ENCODE measurements at places on chromosomes 6 and 20.

DNA sequence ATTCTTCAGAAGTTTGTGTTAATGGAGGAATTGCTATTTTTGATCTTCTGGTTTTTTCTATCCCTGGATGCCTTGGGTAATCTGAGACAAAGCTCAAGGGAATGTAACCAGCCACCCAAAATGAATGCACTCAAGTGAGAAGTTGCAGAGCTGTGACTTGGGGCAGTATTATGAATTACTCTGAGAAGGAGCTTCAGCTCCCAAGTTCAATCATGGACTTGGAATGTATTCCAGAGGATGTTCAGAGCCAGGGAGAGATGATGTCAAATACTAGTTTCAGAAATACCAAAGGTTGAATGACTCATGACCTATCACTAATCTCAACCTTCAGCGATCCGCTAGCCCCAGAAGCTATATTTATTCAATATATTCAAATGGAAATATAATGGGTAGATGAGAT is 375.2 kb upstream of the PLCB4 start:
- DNase-seq, result no peak
- H3K4me1 ChIP-seq, result no peaks in the 10 kb centered on the region
- H3K27me3 ChIP-seq, result no peaks in the 10 kb centered on the region
- no peak overlapping the region for H3K27ac ChIP-seq

DNA sequence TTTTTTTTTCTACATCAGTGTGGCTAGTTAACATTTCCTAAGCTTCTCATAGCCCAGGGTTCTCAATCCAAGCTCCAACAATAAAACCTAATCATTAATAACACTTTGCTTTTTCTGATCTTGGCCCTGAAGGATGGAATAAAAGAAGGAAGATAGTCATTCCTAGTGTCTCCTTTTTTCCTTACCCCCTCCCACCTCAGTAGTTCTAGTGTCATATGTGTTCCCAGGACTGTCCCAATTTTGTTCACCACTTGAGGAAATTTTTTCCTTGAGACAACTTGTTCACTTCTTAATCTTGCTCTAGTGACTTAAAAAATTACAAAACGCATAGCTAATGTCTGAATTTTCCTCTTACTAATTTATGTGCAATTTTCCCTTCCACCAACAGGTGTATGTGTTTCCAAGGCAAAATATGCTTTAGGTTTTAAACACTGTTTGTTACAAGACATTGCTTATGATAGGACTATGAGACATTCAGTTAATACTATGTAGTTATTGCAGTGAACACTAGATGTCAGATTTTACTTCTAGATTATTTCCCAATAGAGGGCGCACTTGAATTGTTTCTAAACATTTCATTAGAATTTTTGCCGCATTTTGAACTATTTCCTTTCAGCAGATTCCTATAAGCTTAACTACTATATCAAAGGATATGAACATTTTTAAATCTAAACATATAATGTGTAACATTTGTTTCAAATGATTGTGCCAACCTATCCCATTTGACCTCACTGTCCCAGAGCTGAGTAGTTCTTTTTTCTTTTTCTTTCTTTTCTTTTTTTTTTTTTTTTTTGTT is 18.5 kb upstream of the C6orf141 start:
- no peak overlapping the region for H3K4me3 ChIP-seq
- H3K27ac ChIP-seq, result no peak overlapping the region
- DNase-seq, result no peak
- no peaks in the 10 kb centered on the region for H3K27me3 ChIP-seq
- no peaks in the 10 kb centered on the region for H3K4me1 ChIP-seq

GRCh38 chr6:161272635-161273273 is 1.1 kb downstream of the AGPAT4 start:
- H3K36me3 ChIP-seq, result peaks cover 4% of the 10 kb centered on the region
- H3K27ac ChIP-seq, result peak overlapping the region; percentile 76
- no peaks in the 10 kb centered on the region for H3K27me3 ChIP-seq
- DNase-seq, result no peak

DNA sequence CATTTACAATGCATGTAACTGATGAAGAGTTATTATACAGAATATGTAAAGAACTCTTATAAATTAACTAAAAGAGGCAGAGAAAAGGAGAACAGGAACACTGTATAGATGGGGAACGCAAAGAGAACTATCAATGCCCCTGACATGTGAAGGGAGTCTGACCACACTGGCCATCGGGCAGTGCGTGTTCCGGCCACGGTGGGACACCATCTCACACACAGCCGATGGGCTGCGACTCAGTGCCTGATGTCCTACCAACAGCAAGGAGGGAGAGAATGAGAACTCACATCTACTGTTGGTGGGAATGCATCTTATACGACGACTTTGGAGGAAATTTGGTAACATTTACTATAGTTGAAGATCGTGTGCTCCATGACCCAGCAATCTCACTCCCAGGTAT is 15.5 kb upstream of the RAMACL start:
- H3K27ac ChIP-seq, result no peak overlapping the region
- no peak for DNase-seq
- H3K4me1 ChIP-seq, result no peaks in the 10 kb centered on the region
- H3K4me3 ChIP-seq, result no peak overlapping the region
- H3K36me3 ChIP-seq, result no peaks in the 10 kb centered on the region

DNA sequence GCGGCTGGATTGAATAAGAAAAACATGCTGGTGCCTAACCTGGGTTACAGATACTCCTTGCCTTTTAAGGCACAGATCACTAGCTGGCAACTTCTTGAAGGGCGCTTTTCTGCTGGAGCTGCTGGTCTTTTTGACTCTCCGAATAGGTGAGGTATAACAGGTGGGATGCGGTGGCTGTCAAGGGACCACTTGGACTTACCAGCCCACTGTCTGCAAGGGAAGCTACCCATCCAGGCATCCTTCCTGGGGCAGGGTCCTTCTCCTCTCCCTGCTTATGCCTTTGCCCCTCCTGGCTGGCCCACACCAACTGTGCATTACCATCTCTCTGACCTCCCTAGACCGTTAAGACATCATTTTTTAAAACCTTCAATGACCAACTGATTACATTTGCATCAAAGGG is 57.4 kb downstream of the NPEPL1 start:
- H3K27ac ChIP-seq, result no peak overlapping the region
- peaks cover 3% of the 10 kb centered on the region for H3K27me3 ChIP-seq
- H3K4me1 ChIP-seq, result no peaks in the 10 kb centered on the region
- no peak for DNase-seq

- no peak for DNase-seq
- H3K36me3 ChIP-seq, result 0 out of 2 replicates have a peak, but pooled peaks cover 2% of the 10 kb centered on the region
- no peak overlapping the region for H3K27ac ChIP-seq
- H3K4me3 ChIP-seq, result no peak overlapping the region
- no peaks in the 10 kb centered on the region for H3K27me3 ChIP-seq
- H3K4me1 ChIP-seq, result peaks cover 6% of the 10 kb centered on the region
These were observed 4.0 kb downstream of the EGFL8 start for GRCh38 chr6:32168350-32168749.

DNA sequence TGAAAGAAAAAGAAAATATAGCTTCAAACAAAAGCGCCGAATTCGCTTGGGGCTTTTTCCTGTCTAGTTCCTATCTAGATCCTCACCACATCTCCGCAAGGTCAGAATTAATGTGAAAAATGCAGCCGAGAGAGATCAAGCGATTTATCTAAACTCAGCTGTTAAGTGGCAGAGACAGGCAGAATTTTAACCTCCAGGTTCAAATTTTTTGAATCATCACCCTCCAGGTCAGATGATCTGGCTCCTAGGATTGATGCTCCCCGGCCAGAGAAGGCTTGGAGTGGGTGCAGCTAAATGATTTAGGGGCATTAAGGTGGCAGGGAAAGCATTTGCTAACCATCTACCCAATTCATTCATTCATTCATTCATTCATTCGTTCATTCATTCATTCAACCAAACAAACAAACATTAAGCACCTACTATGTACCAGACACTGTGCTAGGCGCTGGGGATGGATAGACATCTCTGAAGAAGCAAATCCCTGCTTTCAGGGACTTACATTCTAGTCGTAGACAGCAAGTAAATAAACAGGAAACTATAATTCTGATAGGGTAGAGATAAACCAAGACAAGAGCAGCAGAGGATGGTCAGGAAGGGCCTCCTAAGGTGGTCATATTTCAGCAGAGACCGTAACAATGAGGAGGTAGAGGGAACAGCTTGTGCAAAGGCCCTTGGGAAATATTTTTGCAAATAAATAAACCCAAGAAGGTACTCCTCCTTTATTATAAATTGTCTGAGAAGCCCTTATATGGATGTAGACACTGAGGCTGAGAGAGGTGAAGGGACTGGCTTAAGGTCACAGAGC is 672 bp upstream of the UBE2V1 start:
- H3K27ac ChIP-seq, result peak overlapping the region; percentile 99
- no peaks in the 10 kb centered on the region for H3K36me3 ChIP-seq
- H3K4me1 ChIP-seq, result peaks cover 48% of the 10 kb centered on the region
- no peaks in the 10 kb centered on the region for H3K27me3 ChIP-seq
- peak overlapping the region; percentile 91 for H3K4me3 ChIP-seq
- no peak for DNase-seq

DNA sequence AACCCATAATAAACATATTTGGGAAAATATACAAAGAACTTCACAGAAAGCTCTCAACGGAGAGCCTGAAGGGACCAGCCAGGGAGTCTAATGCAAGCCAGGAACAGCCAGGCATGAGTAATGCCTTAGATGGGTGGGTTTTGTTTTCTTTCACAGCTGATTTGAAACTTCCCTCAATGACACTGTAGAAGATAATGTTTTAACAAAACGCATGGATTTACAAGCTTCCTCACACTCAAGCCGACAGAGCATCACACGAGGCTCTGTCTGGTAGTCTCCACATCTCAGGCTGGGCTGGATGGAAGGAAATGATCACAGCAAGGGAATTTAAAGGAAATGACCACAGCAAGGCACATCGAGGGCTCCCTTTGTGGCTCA is 113.9 kb downstream of the GMPR start:
- 0 out of 2 replicates have a peak, but pooled peaks cover 4% of the 10 kb centered on the region for H3K4me1 ChIP-seq
- no peak for DNase-seq
- no peaks in the 10 kb centered on the region for H3K36me3 ChIP-seq
- no peaks in the 10 kb centered on the region for H3K27me3 ChIP-seq

- H3K36me3 ChIP-seq, result no peaks in the 10 kb centered on the region
- H3K27ac ChIP-seq, result no peak overlapping the region
- peaks cover 65% of the 10 kb centered on the region for H3K27me3 ChIP-seq
These were observed 3.9 kb downstream of the HEY2 start for GRCh38 chr6:125753218-125753936.

- no peak overlapping the region for H3K4me3 ChIP-seq
- no peaks in the 10 kb centered on the region for H3K27me3 ChIP-seq
- H3K4me1 ChIP-seq, result no peaks in the 10 kb centered on the region
These were observed 28.4 kb downstream of the TMEM200A start for GRCh38 chr6:130394246-130394645.

GRCh38 chr6:32920715-32921114 is 20.1 kb downstream of the HLA-DMB start:
- no peaks in the 10 kb centered on the region for H3K4me1 ChIP-seq
- no peak overlapping the region for H3K27ac ChIP-seq
- no peaks in the 10 kb centered on the region for H3K36me3 ChIP-seq
- no peak for DNase-seq
- H3K27me3 ChIP-seq, result peaks cover 6% of the 10 kb centered on the region
- no peak overlapping the region for H3K4me3 ChIP-seq

GRCh38 chr20:37741570-37741969 is 47.7 kb downstream of the CTNNBL1 start:
- no peak for DNase-seq
- H3K4me3 ChIP-seq, result no peak overlapping the region
- H3K4me1 ChIP-seq, result no peaks in the 10 kb centered on the region
- no peaks in the 10 kb centered on the region for H3K36me3 ChIP-seq
- no peak overlapping the region for H3K27ac ChIP-seq

DNA sequence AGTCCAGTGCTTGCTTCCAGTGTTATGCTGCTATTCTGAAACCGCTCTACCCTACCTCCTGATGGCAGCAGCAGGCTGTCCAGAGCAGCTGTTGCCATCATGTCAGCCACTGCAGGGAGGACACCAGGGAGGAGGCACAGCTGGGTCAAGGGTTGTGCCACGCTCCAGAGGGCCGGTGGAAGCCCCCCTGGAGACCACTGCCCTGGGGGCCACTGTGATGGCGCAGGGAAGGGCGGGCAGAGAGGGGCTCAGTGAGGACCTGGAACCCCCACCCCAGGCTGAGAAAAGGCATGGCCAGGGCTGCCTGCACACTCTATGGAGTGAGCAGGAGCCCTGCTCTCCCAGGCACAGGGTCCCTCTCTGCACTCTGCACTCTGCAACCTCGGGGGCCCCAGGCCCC is 271.3 kb upstream of the BTBD3 start:
- no peaks in the 10 kb centered on the region for H3K36me3 ChIP-seq
- no peak overlapping the region for H3K4me3 ChIP-seq
- H3K4me1 ChIP-seq, result no peaks in the 10 kb centered on the region
- H3K27ac ChIP-seq, result no peak overlapping the region
- DNase-seq, result no peak

DNA sequence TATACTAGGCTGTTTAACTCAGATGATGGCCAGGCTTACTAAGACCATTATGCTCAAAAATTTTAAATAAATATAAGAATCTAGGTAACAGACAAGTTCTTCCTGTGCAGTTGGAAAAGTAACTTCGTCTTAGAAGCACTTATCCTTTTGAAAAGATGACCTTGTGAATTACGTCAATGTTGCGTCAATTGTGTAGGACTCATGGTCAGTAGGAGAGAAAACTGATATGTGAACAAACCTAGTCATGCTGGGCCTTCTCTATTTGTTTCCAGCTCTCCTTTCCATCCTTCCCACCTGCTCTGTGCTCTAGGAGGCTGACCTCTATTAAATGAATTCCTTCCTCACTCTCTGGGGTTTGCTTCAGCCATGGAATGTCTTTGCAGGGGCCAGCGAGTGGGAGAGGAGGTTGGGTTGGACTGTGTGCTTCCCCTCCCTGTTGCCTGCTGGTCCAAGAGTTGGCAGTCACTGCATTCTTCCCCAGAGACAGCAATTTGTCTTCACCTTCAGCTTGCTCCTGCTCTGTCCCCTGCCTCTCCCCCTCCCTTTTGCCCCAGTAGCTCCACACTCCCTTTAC is 128.0 kb upstream of the TNFAIP3 start:
- no peak overlapping the region for H3K27ac ChIP-seq
- DNase-seq, result no peak
- H3K4me1 ChIP-seq, result no peaks in the 10 kb centered on the region
- H3K36me3 ChIP-seq, result no peaks in the 10 kb centered on the region
- H3K4me3 ChIP-seq, result no peak overlapping the region

DNA sequence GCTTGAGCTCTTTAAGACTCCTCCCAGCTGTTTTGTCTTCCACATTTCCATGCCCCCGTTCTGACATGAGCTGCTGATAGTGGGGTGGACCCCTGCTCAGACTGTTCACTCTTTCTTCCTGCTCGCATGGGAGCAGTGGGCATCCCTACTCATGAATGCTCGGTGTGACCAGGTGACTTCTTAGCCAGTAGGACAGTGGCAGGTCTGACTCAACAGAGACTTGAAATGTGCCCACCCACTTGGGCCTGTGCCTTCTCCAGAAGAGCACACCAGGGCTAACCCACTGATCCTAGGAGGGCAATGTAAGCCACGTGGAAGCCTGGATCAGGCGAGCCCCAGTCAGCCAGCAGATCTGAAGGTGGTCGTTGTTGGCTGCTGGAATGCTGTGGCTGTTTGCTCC is 582.0 kb downstream of the QKI start:
- no peaks in the 10 kb centered on the region for H3K4me1 ChIP-seq
- no peak overlapping the region for H3K27ac ChIP-seq
- H3K4me3 ChIP-seq, result no peak overlapping the region
- no peak for DNase-seq

Measured in Panc1 (cell line).